LoVo (cell line): ENCODE measurements at places on chromosomes 5 and 9.

DNA sequence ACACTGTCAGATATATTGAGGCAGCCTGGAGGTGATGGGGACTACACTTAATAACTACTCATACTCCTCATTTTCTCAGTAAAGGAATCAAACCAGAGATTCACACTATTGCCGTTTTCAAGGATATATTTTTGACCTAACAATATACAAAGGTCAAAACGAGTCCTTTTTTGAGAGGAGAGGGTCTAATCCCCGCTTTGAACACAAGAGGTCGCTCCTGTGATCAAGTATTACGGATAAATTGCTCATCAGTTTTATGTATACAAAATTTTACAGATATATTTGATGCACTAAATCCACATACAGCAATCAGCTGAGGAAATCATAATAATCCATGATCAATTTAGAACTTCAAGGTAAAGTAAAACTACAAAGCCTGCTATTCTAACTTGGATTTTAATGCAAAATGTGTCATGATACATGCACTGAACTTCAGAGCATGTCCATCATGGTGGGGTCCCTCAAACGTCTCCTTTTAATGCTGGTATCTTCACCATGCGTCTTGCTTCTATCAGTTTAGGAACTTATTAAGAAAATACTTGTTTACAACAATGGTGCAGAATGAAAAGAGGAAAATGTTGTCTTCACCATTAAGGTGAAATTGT, 2.5 kb upstream of the ISL1 start:
- peak; percentile 54 for DNase-seq

DNA sequence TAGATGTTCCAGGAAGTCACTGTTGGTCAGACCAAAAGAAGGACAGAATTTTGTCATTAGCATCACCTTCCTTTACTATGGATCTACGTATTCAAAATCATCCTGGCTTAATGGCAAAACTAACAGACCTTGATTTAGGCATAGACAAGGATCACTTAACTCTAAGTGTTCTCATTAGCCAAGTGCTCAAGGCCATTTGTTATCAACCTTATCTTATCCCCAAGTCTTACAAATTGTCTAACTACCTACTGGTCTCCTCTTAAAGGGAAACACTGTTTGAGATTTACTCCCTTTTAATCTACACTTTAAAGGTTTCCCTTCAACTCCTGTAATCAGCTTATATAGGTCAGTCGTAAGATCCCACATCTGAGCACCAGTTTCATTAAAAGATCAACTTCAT, 1197.5 kb upstream of the C9orf72 start:
- DNase-seq = no peak

DNA sequence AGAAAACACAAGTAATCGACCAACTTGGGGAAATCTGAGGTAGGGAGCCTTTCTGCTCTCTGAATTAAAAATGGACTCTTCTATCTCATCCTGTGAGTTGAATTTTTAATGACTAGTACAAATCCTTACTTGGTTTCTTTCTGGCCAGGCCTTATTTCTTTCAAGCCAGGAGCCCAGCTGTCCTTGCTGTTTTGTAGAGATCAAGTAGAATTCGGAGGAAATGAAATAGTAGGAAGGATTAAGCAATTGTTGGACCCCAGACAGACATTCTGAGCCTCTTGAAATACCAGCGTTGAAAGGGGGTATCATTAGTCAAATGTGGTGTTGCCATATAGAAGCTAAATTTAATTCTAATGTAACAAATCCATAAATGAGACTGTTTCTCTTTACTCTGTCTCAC, 53.7 kb upstream of the SMIM15 start:
- no peak for DNase-seq

- DNase-seq = no peak
These were observed 41.4 kb downstream of the FABP6 start for GRCh38 chr5:160270704-160271103.

- DNase-seq = no peak
These were observed 5.5 kb upstream of the MATR3 start for GRCh38 chr5:139287890-139288635.

- peak; percentile 74 for DNase-seq
These were observed 77.5 kb upstream of the PANK3 start for GRCh38 chr5:168656633-168657032.

DNA sequence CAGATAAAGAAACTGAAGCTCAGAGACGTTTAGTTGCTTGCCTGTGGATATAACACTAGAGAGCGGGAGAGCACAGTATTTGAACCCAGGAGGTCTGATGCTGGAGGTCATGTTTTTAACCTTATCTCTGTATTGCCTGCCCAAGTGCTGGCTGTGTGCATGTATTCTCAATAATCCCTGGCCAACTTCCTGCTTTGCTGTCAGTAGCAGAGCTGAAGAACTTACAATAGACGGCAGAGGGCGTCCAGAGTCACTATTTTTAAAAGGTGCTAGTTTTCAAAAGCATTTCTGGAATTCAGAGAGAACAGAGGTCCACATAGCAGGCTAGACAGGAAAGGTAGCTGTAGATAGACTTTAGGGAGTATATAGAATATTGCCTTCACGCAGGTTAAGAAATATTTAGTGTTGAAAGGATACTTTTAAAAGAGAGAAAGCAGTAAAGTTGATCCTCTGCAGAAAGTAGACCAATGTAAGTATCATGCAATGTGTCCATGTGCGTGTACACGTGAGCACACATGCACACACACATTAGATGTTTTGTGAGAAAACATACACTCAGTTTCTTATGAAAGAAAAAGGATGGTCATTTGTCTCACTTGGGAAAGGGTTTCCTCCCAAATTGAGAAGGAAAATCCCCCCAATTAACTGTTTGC, 46.3 kb downstream of the PTCD2 start:
- DNase-seq = peak; percentile 79

DNA sequence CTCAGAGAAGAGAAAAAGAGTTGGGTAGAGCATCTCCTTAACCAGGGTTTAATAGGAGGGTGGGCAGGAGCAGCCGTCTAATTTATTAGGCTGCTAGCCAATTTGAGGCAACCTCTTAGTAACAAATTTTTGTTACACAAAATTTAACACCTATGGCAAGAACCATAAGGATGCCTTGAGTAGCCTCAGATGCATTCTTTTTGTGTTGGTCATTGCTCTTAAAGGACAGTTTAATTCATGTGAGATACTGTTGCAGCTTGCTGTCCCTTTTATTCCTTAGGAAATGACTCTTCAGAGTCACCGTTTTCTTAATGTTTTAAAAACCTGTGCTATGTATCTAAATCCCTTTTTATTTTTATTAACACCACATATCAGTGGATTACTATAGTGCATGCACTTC, 255.1 kb downstream of the MAST4 start:
- no peak for DNase-seq

DNA sequence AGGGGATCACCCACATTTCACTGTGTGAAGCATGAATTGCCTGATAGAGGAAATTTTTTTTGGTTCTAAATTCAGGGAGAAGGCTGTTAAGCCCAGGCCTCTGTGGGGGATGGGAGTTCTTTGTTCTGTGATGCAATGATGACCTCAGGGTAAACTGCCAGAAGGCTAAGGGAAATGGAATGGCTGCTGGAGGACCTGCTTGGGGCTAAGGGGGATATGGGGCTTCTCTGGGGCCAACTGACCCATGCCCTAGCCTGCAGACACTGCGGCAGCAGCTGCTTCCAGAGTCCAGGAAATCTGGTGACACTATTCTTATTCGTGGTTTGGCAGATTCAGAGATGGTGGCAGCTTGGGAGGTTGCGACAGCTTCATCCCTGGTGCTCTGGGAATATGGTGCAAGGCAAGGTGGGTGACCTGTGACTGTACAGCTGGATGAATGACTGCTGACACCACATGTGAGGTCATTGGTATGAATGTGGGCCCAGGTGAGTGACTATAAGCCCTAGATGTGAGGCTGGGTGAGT, 30.3 kb downstream of the VCP start:
- DNase-seq = no peak

- DNase-seq = no peak
These were observed 169.8 kb upstream of the GRAMD2B start for GRCh38 chr5:126253406-126253805.

DNA sequence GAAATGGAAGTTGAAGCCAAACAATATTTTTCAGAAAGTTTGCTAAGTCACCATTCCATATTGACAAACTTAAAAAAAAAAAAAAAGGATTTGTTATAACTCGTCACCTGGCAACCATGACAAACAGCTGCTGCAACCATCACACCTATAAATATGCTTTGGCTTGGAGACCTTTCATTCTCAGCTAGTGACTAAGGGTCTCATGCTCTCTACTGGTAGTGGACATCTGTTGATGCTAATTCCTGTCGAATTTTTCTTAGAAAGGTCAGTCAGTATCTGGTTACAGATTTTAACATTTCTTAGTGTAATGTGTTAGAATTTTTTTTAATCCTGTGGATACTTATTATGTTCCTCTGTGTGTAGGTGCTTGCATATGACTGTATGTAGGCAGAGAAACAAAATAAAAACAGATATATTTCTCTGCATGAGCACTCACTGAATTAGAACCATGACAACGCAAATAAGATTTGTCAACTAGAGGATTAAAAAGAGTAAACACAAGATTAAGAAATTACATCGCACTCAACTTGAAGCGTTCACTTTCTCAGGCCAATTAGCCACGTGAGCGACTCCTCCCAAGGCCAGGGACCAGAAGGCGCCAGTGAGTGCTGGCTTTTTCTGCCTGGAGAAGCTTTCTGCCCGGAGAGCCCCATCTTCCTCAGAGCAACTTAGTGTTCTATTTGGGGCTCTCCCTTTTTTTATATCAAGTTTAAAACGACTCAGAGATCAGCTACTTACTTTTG, 27.0 kb upstream of the ZNF622 start:
- no peak for DNase-seq

GRCh38 chr9:124771867-124772679, 962 bp upstream of the NR6A1 start:
- peak; percentile 81 for DNase-seq

- DNase-seq = no peak
These were observed 4.3 kb downstream of the SH3GLB2 start for GRCh38 chr9:129023908-129024233.
